T-cell (primary cell): ENCODE measurements at places on chromosomes 2 and 18. TPM values are rescaled to one million over a fixed set of nuclear protein-coding genes. Genes with fewer than 3 reads are reported as not detected.

DNA sequence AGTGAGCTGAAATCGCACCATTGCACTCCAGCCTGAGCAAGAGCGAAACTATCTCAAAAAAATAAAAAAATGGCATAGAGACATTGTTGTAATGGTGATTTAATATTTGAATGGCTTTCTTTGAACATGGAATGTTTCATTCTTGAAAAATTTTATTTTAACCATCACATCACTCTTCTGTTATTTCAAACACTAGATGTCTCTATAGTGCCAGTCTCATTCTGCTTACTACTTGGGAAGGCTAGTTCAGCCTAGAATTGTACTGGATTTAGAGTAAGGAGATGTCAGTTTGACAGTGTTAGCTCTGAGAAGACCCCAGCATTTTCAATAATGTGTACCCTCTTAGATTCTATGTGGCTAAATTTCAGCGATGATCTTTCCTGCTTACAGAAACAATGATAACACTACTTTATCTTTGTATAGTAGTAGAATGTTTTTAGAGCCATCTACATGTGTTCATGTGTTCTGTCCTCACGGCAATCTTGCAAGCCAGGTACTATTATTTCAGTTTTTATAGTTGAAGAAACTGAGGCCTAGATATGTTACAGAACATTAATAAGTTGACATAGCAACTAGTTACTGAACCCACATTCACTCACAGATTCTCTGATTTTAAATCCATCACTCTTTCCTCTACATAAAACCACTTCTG is 142.9 kb upstream of the ZSWIM2 start:
- no peak overlapping the region for H3K4me3 ChIP-seq
- no peaks in the 10 kb centered on the region for H3K4me1 ChIP-seq
- no peak overlapping the region for H3K27ac ChIP-seq
- H3K27me3 ChIP-seq, result no peaks in the 10 kb centered on the region
- DNase-seq, result no peak

GRCh38 chr2:194166818-194167217 is 1490.2 kb upstream of the SLC39A10 start:
- H3K36me3 ChIP-seq, result no peaks in the 10 kb centered on the region
- H3K4me1 ChIP-seq, result no peaks in the 10 kb centered on the region
- H3K27me3 ChIP-seq, result no peaks in the 10 kb centered on the region
- DNase-seq, result no peak
- no peak overlapping the region for H3K4me3 ChIP-seq

DNA sequence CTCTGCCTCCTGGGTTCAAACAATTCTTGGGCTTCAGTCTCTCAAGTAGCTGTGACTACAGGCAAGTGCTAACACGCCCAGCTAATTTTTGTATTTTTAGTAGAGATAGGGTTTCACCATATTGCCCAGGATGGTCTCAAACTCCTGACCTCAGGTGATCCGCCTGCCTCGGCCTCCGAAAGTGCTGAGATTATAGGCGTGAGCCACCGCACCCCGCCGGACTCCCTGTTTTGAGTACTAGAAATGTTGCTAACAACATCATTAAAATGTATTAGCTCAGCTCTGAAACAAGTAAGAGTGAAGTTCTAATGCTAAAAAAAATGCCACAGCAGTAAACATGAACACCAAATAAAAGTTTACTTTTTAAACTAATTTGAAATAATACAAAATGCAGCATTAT is 937.7 kb downstream of the CPS1 start:
- H3K4me1 ChIP-seq, result no peaks in the 10 kb centered on the region
- H3K4me3 ChIP-seq, result no peak overlapping the region
- no peaks in the 10 kb centered on the region for H3K27me3 ChIP-seq
- H3K36me3 ChIP-seq, result no peaks in the 10 kb centered on the region
- no peak for DNase-seq

The CROCC2 gene
- not detected for total RNA-seq

The NAT8 gene
- not detected for total RNA-seq
